Activated T-helper 1 cell treated with anti-CD3 and anti-CD28 coated beads, Interleukin-12 subunit alpha, Interleukin-12 subunit beta, Interleukin-2, Interleukin-4 antibody, amounts not matched to agents 30 ng/mL and 10 ng/mL and 1 ng/mL, durations not matched to agents 14 hours and 24 hours and 36 hours (primary cell): ENCODE measurements at places on chromosomes 13 and 19.
A peak's percentile ranks its signal among the peaks of the same experiment; 100 is the strongest.

- no peak for DNase-seq
These were observed 98.5 kb upstream of the PABPC3 start for GRCh38 chr13:24997367-24997967.

DNA sequence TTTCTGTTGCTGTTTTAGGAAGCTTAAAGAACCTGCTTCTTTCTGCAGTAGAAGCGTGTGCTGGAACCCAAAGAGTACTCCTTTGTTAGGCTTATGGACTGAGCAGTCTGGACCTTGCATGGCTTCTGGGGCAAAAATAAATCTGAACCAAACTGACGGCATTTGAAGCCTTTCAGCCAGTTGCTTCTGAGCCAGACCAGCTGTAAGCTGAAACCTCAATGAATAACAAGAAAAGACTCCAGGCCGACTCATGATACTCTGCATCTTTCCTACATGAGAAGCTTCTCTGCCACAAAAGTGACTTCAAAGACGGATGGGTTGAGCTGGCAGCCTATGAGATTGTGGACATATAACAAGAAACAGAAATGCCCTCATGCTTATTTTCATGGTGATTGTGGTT, 103.1 kb downstream of the TNFRSF19 start:
- DNase-seq: no peak

DNA sequence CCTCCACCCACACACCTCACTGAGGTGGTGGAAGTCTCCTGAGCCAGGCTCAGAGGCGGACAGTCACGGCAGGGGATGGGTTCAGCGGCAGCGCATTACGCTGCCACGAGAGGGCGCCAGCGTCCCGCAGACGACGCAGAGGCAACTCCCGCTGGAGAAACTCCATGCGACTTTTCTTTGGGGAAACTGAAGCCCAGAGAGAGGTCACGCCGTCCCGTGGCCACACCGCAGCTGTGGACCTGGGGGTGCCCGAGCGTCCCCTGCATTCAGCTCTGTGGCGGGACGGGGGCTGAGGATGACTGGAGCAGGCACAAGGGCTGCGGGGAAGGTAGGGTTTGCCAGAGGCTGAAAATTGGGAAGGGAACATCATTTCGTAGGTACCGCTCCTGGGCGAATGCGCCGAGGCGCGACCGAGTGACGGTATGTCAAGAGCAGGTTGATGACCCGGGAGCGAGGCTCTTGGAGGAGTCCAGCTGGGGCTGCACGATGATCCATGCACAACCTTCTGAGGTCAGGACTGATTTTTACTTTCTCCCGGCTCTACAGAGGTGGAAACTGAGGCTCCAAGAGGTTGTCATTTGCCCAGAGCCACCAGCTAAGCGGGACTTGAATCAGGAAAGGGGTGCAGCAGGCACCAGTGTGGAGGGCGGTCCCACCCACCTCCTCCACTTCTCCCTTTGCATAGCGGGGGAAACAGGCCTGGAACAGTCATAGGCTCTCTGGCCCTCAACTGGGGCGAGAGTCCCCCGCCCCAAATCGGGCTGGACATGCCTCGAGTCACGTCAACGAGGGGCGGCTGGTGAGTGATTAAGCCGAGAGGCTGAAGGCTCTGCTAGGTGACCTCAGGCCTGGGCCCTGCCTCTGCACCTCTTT, 690 bp upstream of the ARRDC2 start:
- peak; percentile 77 for DNase-seq

DNA sequence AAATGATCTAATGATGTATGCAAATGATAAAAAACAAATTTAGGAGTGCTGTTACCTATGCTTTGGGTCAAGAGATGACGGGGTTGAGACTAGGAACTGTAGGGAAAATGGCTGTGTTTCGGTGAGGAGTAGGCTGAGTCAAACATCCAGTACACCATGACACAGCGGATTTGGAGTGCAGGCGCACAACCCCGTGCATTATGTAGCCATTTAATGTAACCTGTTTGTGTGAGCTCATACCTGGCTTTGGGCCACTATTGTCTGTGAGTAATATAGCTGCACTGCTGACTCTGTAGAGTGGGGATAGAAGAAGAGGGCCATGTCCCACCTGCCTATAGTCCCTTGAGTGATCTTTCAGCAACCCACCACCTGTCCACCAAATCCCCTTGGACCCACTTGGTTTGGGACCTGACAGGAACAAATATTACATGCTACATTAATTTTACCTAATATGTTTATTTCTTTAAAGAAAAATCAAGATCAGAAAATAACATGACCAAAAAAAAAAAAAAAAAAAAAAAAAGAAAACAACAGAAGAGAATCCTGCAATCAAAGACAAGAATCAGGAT, 95.5 kb upstream of the KLHL1 start:
- no peak for DNase-seq

GRCh38 chr19:19468424-19469050, 46.8 kb downstream of the TSSK6 start:
- no peak for DNase-seq
